Hematopoietic multipotent progenitor cell (in vitro differentiated cells): ENCODE measurements at places on chromosomes 13 and 19.

- DNase-seq: peak; percentile 83
Observed at GRCh38 chr19:2016041-2016807, 710 bp upstream of the BTBD2 start.

DNA sequence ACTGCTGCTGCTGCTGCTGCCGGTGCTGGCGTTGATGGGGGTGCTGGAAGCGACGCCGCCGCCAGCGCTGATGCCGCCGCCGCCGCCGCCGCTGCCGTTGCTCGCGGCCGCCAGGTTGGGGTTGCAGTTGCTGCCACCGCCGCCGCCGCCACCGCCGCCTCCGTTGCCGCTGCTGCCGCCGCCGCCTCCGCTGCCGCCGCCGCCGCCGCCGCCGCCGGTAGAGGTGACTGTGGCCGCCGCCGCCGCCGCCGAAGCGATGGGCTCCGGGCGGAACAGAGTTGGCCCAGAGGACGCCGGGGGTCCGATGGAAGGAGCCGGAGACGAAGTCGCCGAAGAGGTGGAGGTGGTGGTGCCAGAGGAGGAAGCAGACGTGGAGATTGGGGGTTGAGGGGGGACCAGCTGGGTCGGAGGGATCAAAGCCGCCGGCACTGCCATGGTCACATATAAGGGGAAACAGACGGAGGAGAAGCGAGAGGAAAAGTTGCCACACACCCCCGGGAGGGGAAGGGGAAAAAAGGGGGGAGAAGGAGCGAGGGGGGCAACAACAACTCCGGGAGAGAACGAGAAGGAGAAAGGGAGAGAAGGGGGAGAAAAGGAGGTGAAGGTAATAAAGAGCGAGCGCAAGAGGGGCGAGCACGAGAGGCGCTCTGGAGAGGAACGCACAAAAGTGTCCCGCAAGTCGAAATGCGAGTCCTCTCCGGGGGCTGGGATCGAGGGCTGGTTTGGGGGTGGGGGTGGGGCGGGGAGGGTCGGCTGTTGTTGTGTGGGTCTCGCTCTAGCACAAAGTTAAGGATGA, 471 bp downstream of the DACH1 start:
- no peak for DNase-seq

GRCh38 chr19:54156490-54156889, 3.0 kb downstream of the LENG1 start:
- DNase-seq: no peak

- DNase-seq: no peak
Observed at GRCh38 chr13:112720251-112720650, 30.4 kb downstream of the ATP11A start.

DNA sequence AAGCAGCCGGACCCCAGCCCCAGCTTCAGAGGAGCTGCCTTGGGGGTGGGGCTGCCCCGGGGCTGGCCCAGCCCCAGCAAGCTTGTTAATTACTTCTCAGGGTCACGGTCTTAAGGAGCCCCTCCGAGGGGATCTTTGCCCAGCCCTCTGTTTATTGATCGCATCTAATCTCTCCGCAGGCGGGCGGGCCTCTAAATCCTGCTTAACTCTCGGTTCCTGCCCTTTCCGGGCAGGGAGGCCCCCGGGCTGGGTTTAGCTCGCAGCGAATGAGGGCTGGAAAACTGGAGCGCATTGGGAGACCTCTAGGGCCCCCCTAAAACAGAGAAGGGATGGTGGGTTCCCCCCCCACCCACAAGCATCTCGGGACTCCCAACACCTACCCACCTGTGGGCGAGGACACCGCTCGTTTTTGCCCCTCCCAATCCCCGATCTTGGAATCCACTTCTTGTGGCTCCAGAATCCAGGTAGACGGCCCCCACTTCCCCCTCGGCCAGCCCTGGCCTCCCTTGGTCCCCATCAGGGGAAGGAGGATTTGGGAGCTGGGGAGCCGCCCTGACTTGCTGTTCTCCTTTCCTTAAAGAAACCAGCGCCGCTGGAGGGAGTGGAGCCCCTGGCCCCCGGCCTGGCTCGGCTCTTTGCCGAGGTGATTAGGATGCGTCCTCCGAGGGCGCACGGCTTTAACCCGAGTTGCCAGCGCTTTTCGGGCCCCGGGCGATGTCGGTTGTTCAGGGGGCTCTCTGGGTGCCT, 59.5 kb upstream of the ADGRL1 start:
- no peak for DNase-seq

GRCh38 chr19:45676851-45677263, 8.8 kb downstream of the GIPR start:
- DNase-seq: no peak

- DNase-seq: no peak
Observed at GRCh38 chr13:45178349-45179162, 22.3 kb downstream of the KCTD4 start.

GRCh38 chr13:99970651-99971575, 654 bp downstream of the ZIC5 start:
- DNase-seq: no peak

DNA sequence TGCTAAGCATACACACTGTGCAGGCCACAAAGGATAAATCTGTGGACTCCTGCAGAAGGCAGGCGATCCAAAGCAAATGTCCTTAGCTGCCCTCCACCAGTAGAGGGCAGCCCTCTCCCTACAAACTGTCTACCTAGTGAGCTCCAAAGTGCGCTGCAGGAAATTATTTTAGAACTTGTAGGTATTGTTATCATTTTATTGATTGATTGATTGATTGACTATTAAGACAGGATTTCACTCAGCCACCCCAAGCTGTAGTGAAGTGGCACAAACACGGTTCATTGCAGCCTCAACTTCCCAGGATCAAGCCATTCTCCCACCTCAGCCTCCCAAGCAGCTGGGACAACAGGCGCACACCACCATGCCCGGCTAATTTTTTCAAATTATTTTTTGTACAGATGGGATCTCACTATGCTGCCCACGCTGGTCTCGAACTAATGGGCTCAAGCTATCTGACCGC, 37.3 kb downstream of the RNF6 start:
- DNase-seq: peak; percentile 84

- peak; percentile 60 for DNase-seq
Observed at GRCh38 chr19:7497292-7497691, 8.5 kb upstream of the PEX11G start.

DNA sequence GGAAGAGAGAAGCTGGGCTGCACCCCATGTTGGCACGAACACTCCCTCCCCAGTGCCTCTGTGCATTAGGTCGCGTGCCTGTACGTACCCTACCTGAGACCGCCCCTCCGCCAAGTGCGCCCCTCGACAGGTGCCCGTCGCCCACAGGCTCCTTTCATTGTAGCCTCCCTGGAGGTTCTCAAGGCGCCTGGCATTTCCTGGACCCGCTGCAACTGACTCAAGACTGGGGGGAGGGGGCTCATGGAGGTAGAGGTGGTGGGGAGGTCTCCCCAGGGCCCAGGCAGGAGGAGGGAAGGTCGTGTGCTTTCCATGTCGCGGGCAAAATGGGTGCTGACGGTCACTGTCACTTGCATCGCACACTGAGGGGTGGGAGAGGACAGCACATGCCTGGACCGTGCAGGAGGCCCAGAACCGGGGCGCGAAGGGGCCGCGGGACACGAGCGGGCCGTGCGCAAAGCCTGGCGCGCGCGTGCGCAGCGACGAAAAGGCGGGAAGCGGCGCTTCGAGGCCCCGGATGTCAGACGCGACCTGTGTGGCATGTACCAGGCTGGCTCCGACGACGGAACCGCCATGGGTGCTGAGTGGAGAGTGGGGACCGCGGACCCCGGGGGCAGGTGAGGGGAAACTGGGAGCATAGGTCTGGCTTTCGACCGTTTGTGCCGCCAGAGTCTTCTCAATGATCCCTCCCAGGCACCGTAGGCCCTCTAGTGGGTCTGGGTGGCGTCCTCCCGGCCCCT, 16.5 kb downstream of the NFIX start:
- no peak for DNase-seq

DNA sequence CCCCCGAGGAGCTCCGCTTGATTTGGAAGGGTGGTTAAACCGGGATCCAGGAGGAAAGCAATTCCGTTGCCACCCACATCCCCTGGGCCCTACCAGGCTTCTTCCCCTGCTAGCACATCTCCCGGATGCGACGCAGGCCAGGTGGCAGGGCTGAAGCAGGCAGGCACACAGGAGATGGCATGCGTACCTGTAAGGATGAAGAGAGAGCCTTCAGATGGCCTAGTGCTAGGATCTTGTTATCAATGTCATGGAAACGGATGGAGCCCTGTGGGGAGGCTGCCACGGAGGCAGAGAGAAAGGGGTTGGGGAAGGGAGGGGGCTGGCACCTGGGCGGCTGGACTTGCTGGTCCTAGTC, 8.5 kb upstream of the SOX1 start:
- no peak for DNase-seq

DNA sequence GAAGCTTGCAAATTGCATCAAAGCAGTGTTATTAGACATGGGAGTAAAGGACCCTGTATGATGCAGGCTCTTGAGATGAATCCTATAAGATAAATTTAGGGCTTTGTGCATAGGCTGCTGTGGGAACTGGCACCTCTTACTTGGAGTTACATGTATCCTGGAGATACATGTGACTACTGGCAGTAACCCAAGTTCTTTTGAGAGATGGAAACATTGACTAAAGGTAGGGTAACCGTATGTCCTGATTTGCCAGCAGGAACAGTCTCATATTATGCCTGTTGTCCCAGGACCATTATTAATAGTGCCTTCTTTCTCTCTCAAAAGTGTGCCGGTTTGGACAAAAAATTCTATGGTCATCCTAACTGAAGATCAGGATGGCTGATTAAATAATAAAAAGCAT, 195.4 kb downstream of the LACC1 start:
- DNase-seq: no peak

DNA sequence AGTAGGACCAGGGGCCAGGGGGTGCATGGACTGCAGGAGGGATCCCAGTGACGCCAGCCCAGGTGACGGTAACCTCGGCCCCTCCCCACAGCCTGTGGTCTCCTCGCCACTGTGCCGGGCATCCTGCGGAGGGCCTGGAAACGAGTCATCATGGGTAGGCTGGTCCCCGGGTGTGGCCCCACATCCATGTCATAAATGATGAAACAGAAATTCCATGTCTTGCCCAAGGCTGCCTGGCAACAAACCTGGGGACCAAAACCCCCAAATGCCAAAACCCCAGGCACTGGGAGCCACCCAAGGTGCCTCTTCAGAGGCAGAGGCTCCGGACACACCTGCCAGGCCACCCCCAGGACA, 20.9 kb downstream of the MAP2K2 start:
- DNase-seq: no peak

DNA sequence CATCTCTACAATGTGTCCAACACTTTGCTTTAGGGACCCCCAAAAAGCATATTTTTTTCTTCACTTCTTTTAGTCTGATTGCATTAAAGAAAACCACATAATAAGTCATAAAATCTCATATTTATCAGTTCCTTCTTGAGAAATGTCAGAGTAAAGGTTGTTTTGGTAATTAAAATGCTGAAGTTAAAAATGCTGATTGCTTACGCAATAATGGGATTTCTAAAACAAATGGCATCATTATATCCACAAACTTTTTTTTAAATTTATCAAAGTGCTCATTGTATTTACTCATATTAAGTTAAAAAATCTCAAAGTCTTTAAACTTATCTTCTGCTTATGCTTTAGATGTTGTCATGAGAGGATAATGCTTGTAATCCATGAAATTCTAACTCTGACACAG, 737.2 kb upstream of the ARGLU1 start:
- no peak for DNase-seq

- no peak for DNase-seq
Observed at GRCh38 chr13:30319130-30319529, 11.8 kb upstream of the KATNAL1 start.

- no peak for DNase-seq
Observed at GRCh38 chr19:34317311-34317927, 47.6 kb upstream of the GPI start.

DNA sequence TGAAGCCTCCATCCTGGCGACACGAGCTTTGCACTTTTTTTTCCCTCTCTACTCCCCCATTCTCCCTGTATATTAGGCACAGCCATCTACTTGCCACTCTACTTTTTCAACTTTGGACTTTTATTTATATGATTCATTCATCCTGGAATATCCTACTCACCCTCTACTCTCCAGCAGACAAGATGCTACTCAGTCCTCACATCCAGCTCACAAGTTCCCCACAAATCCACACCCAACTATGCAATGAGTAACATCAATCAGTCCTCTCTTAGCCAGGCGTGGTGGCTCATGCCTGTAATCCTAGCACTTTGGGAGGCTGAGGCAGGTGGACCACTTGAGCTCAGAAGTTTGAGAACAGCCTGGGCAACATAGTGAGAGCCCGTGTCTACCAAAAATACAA, 23.9 kb upstream of the URAD start:
- DNase-seq: no peak

GRCh38 chr13:35449821-35450220, 26.7 kb downstream of the MAB21L1 start:
- no peak for DNase-seq

GRCh38 chr19:6774821-6775707, 2.6 kb downstream of the VAV1 start:
- peak; percentile 81 for DNase-seq

DNA sequence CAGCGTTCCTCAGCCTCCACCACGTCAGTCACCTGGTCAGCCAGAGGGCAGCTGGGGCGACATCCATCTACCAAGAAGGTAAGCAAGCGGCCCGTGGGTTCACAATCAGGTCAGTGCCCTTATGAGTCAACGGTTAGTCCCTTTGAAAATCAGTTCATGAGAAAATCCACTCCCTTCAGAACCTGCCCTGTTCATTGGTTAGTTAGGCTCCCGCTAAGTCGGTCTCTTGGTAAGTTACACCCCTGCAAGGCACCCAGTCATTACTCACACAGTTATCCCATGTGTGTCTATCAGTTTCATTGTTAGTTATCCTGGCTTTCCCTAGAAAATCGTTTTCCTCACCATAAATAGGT, 564 bp downstream of the SIGLECL1 start:
- DNase-seq: no peak

DNA sequence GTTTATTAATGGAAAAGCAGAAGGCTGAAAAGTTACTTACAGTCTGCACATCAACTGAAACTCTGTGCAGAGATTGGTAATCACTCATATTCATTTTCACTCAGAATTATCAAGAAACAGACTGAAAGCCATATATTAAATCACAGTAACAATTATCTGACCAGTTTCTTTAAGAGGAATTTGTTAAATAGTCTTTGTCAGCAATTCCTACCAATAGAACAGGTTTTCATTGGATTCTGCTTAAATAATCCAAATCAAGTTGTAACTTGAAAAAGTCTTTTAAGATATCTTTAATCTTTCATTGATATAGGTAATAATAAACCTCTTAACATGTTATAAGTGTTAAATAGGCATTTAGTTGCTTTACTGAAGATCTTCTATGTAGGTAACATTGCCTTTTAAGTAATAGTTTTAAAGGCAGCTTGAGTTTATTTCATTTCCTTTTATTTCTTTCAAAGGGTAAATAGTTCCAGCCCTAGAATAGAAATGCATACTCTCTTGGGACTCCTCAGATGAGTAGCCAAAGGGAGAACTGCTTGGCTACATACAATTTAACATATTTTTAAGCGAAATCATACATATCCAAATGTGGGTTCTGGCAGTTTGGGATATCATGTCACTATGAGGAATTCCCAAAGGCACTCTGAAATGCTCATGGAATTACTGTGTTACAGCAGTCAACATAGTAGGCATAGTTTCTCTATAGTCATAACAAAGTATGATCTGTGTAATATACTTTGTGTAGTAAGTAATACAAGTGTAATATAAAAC, 326.0 kb upstream of the SPRY2 start:
- no peak for DNase-seq

- DNase-seq: no peak
Observed at GRCh38 chr19:42325896-42326771, 699 bp downstream of the MEGF8 start.
